ENCODE measurements at places on chromosomes 7 and 10. TPM values are rescaled to one million over a fixed set of nuclear protein-coding genes. Genes with fewer than 3 reads are reported as not detected.

Gene ERVW-1
- not detected for total RNA-seq

Gene RASA4B
- 8.7 TPM for total RNA-seq

Gene SCART1
- 15.3 TPM for total RNA-seq

Gene CALML5
- not detected for total RNA-seq

DNA sequence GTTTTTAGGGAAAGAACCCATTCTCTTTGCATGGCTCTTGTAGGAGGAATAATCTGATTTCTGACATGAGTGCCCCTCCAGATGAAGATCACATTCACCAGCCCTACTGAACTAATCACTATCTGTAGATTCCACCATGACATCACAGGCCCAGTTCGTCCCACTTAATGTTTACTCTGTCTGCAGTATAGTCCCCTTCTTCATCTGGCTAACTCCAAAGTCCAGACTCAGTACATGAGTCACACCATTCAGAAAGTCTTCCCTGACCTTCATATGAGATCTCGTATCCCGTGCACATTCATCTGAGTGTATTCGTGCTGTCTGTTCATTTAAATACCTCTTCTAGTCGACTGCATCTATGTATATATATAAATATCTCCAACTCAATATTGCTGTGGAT, 366.5 kb upstream of the AKR1E2 start:
- DNase-seq: no peak

- DNase-seq: no peak
These were observed 97.5 kb upstream of the OIT3 start for GRCh38 chr10:72796042-72796441.

GRCh38 chr7:28409716-28410627, 2.3 kb upstream of the CREB5 start:
- no peak for DNase-seq

DNA sequence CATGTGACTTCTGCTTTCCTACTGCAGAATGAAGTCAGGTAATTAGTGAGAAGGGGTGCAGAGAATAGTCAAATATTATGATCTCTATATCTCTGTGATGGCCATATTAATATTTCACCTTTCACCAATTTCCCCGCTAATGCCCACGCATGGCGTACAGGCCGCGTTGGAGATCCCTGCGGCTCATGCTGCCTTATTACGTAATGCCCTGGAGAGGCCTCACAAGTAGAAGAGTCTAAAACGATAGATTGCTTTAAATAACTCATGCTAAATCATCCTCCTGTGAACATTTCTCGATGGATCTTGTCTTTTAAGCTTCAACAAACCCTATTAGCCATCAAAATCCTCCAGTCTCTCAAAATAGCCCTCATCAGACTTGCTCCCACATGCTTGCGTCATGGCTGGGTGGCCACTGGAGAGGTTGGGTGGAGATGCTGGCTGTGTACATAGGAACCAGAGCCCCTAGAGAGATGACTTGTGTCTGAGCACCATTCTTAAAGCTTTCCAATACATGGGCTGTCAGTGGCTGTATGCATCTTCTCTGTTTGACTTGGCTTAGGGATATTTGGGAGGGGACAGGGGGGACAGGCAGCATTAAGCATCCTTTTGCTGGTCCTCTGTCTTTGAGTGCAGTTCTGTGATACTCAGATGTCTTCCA, 79.5 kb upstream of the INSYN2A start:
- DNase-seq: no peak

GRCh38 chr7:85224171-85224570, 37.3 kb upstream of the SEMA3D start:
- no peak for DNase-seq

GRCh38 chr10:120426306-120426705, 30.7 kb upstream of the PLPP4 start:
- DNase-seq: no peak
